Stimulated activated CD8-positive, alpha-beta memory T cell treated with anti-CD3 and anti-CD28 coated beads, Interleukin-4, amount 100 ng/mL, for 4 hours (primary cell): ENCODE measurements at places on chromosomes 7 and 10.
A peak's percentile ranks its signal among the peaks of the same experiment; 100 is the strongest.

- no peak for DNase-seq
These were observed 74.9 kb downstream of the SFMBT2 start for GRCh38 chr10:7335977-7336376.

- DNase-seq = no peak
These were observed 10.3 kb downstream of the THAP5 start for GRCh38 chr7:108559253-108559652.

DNA sequence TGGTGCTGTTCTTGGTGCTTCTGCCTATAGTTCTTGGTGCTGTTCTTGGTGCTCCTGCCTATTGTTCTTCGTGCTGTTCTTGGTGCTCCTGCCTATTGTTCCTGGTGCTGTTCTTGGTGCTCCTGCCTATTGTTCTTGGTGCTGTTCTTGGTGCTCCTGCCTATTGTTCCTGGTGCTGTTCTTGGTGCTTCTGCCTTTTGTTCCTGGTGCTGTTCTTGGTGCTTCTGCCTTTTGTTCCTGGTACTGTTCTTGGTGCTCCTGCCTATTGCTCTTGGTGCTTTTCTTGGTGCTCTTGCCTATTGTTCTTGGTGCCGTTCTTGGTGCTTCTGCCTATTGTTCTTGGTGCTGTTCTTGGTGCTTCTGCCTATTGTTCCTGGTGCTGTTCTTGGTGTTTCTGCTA is 71.1 kb downstream of the PTPRN2 start:
- DNase-seq = no peak

- DNase-seq = no peak
These were observed 136.6 kb upstream of the RNF32 start for GRCh38 chr7:156504006-156504405.

GRCh38 chr10:6014241-6014761 is 37.0 kb upstream of the IL15RA start:
- DNase-seq = peak; percentile 24

DNA sequence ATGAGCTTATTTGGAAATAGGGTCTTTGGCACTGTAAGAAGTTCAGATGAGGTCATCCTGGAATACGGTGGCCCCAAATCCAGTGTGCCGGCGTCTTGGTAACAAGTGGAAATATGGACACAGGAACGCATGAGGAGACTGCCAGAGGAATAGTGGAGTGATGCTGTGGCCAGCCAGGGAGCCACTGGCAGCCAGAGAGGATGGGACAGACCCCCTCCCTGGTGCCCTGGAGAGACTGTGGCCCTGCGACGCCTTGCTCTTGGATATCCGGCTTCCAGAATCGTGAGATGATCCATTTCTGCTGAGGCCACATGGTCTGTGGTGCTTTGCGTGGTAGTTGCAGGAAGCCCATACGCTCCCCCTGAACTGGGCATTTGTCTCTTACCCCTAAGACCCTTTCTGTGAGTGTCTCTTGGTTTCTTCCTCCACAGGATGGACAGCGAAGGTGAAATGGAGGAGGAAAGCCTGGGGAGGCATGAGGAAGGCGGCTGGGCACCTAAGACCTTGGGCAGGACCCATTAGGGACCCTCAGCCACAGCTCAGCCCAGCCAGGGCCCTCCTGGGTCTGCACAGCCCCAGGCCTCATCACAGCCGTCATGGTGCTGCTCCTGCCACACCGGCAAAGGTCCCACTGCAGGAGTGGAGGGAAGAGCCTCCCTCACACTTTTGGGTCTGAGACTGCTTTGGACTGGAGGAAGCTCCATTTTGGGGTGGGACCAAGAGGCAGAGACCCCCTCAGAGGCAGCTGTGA is 53.6 kb downstream of the INSIG1 start:
- no peak for DNase-seq

GRCh38 chr10:32041290-32042028 is 14.8 kb downstream of the KIF5B start:
- DNase-seq = no peak

DNA sequence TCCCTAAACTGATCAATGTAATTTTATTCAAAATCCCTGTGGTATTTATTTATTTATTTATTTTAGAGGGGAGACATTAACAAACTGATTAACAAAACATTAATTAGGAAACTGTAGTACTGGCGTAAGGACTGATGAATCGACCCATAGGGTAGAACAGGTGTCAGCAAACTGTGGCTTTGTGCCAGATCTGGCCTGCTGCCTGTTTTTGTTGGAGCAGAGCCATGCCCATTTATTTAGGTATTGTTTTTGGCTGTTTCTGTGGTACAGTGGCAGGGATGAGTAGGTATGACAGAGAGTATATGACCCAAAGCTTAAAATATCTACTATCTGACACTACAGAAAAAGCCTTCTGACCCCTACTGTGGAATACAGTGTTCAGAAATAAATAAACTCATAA is 332.5 kb upstream of the ETV1 start:
- DNase-seq = no peak

GRCh38 chr10:58262766-58263165 is 4.9 kb downstream of the IPMK start:
- no peak for DNase-seq

DNA sequence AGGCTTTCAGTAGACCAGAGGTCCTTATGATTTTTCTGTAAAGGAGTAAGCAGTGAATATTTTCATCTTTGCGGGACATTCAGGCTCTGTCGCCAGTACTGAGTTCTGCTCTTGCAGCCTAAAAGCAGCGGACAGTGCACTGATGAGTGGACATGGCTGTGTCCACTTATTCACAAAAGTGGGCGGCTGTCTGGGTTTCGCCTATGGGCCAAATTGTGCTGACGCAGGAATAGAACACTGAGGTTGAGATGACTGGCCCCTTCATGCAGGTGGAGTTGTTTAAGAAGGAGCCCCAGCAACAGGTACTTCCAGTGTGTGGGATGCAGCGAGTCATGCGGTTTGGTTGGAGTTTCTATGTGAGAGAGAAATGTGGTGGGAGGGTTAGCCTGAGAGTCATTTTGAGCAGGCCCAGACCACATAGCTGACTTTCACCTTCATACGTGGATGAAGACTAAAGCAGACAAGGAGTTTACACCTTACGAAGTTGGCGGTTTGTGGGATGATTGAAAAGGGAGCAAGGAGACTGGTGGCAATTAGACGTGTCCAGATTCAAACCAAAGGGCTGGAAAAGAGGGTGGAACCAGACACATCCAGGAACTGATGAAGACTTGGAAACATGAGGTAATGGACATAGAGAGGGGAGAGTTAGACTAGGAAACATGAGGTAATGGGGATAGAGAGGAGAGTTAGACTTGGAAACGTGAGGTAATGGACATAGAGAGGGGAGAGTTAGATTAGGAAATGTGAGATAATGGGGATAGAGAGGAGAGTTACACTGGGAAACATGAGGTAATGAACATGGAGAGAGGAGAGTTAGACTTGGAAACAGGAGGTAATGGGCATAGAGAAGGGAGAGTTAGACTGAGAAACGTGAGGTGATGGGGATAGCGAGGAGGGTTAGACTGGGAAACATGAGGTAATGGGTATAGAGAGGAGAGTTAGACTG is 38.2 kb downstream of the WDR37 start:
- no peak for DNase-seq

DNA sequence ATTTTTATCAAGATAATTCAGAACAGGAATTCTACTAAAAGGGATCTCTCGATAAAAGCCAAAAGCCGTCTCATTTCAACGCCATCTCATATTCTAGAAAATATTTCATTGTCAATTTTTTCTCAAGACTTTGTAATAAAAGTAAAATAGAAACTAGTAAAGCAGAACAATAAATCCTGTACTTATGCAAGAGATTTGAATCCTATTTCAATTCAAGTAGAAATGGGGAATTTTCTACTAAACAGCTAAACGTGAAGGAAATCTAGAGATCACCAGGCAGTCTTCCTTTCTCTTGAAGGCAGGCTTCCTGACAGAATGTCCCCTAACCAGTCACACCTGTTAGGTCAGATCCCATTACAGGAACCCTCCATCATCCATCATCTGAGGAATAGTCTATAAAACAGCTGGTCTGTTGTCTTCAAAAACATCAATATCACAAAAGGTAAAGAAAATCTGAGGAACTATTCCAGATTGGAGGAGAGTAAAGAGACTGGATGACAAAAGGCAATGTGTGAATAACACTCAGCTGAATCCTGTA is 23.7 kb downstream of the USP6NL start:
- no peak for DNase-seq
